ENCODE measurements at places on chromosomes 6 and 20.

DNA sequence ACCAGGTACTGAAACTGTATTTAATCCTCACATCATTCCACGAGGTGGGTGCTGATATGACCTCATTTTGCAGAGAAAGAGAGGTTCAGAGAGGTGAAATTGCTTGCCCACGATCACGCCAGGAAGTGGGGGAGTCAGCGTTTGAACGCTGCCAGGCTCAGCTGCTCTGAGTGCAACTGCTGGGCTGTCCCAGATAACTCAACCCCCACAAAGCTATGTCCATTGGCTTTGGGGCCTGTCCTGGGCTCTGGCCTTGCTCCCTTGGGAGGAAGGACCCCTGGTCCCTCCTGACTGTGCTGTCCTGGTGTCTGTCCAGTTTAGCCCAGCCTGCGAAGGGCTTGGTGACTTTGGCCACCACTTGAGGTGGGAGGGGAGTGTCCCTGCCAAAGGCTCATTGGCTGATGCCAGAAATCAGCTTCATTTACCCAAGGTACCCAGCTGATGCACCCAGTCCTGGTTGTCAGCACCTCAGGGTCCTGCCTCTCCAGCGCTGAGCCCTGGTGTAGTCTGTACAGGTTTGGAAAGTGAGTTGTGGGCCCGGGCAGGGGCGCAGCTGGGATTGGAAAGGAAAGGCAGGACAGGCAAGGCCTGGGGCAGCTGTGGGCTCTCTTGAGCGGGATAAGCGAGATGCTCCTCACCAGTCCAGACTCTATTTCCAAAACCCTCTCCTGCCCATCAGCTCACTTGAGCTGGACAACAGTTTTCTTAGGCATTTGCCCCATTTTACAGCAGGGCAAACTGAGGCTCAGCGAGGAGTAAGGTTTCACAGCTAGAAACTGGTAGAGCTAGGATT lies 38.5 kb downstream of the SUN5 start:
- no peak for DNase-seq

DNA sequence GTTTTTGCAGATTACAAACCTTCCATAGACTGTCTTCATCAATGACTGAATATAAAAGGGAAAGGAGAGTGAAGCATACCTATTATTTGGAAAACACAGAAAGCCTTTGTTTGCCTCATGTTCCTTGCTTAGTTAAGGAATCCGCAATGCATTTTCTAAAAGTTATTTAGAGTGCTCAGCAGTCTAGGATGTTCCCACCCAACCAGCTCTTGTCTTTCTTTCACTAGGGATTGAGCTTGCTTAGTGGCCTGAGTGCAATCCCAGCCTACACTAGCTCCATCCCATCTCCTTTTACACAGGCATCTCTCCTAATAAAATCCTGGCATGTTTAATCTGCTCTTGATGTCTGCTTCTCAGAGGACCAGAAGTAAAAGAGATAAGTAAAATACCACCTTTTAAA lies 850.5 kb upstream of the GJE1 start:
- DNase-seq: no peak

DNA sequence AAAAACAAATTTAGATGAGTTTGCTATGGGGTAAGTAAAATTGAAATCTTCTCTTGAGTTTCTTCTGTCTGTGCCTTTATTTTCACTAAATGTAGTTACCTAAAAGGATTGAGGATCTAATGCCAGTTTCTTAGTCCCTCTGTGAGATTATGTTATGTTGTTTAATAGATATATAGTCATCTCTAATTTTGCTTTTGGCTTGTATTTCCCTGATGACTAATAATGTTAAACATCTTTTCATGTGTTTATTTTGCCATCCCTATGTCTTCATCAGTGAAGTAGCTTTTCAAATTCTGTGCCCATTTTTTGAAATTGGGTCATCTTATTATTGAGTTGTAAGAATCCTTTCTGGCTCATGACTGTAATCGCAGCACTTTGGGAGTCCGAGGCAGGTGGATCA lies 13.7 kb downstream of the QRSL1 start:
- no peak for DNase-seq

GRCh38 chr20:33677991-33678702 lies 3.9 kb upstream of the NECAB3 start:
- no peak for DNase-seq

DNA sequence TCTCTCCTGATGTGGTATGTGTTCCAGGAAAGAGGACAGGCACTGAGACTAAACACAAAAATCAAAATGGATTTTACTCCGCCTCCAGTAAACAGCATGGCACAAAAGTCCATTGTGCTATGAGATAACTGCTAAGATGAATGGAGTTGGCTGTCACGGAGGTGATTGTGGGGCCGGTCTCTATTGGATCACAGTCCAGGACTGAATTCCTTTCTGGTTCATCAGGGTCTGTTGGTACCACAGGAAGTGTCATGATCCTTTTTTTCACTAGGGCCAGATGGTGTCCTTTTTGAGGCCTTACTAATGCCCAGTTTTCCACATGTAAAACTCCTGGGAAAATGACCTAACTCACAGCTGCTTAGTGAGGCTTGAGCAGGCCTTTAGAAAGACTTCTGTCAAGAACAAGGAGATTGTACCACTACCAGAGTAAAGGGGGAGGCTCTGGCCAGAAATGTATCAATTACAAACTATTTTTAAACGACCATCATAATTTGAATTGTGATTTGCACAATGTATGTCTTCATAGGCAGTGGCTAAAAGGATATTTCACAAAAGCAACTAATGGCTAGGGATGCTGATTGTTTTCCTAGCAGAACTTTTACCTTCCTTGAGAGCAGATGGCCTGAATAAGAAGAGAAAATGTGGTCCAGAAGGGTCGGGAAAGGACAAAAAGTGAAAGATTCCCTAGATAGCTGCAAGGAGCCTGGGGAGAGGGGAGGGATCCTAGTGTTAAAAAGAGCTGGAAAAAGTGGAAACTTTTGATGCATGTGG lies 192.2 kb upstream of the POU3F2 start:
- DNase-seq: no peak

GRCh38 chr6:80403365-80403764 lies 296.9 kb downstream of the BCKDHB start:
- no peak for DNase-seq

GRCh38 chr6:13811627-13812358 lies 2.6 kb downstream of the MCUR1 start:
- DNase-seq: no peak

DNA sequence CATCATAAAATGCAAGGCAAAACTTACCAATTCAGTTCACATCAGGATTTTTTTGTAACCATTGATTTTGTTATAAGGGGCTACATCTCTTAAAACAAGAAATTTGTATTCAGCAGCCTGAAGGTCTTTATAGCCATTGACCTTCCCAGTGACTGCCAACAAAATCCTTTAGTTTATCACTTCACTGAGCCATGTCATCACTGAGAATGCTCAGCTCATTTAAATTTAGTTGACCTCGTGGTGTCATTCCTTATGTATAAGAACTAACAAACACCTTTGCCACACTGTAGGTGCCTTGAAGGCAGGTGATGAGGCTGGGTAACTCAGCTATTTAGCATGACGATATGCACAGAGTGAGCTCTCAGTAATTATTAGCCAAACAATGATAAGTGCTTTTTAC lies 77.7 kb downstream of the GRM1 start:
- DNase-seq: no peak

- DNase-seq: no peak
These were observed 6.1 kb upstream of the PSORS1C2 start for GRCh38 chr6:31144970-31145340.

DNA sequence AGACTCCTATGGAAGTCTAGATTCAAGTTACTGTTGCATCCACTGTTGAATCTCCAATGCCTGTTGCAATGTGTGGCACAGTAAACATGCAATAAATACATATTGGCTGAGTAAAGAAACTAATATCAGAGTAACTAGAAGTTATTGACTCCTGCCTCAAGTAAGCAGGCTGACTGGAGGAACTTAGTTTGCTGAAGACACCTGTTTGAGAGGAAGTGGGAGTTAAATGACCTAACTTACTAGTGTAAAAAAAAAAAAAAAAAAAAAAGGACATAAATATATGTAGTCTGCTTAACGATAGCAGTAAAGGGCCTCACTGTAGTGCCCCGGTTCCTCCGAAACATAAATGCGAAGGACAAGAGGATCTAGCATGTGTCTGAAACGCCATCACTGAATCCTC lies 249.8 kb upstream of the PRDM1 start:
- no peak for DNase-seq
